ENCODE measurements at places on chromosomes 6 and 20. TPM values are rescaled to one million over a fixed set of nuclear protein-coding genes. Genes with fewer than 3 reads are reported as not detected.

Gene EYS
- total RNA-seq = 0.07 TPM

Gene RHAG
- not detected for total RNA-seq

Gene MEI4
- total RNA-seq = 0.54 TPM

Gene IMPG1
- total RNA-seq = not detected

Gene DST
- 442 TPM for total RNA-seq

Gene RAMACL
- total RNA-seq = 1.3 TPM

Gene GGT7
- total RNA-seq = 17.3 TPM

Gene SYTL3
- 1.2 TPM for total RNA-seq

Gene HMGN4
- total RNA-seq = 49.4 TPM

Gene BACH2
- total RNA-seq = 17.5 TPM

Gene TPD52L2
- 145 TPM for total RNA-seq

Gene TFAP2D
- total RNA-seq = not detected

Gene RBPJL
- not detected for total RNA-seq

Gene SPTLC3
- total RNA-seq = 5.6 TPM

Gene GPR6
- not detected for total RNA-seq

Gene CLVS2
- total RNA-seq = not detected

Gene CRYBG1
- total RNA-seq = 1.4 TPM

Gene SNX9
- total RNA-seq = 34.8 TPM

Gene TRIM31
- not detected for total RNA-seq

Gene SIRT5
- 8.6 TPM for total RNA-seq
